ENCODE measurements at places on chromosomes 1 and 21. TPM values are rescaled to one million over a fixed set of nuclear protein-coding genes. Genes with fewer than 3 reads are reported as not detected.
A peak's percentile ranks its signal among the peaks of the same experiment; 100 is the strongest.

DNA sequence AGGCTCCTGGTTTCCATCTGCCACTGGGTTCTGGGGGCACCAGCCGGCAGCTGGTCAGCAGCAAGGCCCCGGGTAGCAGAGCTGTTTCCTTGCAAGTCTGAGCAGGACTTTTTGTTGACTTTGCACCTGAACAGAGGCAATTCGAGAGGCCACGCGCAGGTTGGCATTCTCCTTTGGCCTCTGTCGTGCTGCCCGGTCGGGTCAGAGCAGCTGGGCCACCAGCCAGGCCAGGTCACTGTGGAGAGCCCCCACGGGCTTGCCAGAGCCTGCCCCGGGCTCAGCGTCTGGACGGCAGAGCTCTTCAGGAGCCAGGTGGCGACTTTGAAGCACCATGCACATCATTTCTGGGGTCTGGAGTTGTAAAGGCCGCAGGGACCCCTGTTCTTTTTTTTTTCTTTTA, 28.4 kb upstream of the TMEM52 start:
- DNase-seq, result no peak

GRCh38 chr1:243558576-243558975, 291.5 kb downstream of the AKT3 start:
- DNase-seq, result no peak

GRCh38 chr21:37257511-37257966, 9.6 kb downstream of the VPS26C start:
- DNase-seq, result no peak

GRCh38 chr1:48841966-48842365, 65.3 kb upstream of the BEND5 start:
- no peak for DNase-seq

DNA sequence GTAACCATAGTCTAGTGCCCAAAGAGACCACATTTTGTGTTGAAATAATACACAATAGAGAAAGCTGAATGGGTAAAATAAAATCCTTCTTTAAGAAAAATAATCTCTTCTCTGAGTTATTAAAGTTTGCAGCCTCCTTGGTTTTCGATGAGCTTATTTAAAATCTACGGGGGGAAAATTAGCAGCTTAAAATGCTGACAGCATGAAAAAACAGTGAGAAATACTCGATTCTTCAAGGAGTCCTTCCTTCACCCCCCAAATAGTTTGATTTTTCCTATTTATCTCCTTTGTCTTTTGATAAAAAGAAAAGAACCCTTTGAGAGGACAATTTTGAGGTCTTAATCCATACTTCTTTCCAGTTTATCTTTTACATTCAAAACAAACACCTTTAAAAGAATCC, 394.0 kb upstream of the B3GALT2 start:
- no peak for DNase-seq

GRCh38 chr1:223312705-223313414, 51.1 kb downstream of the SUSD4 start:
- DNase-seq, result no peak

GRCh38 chr21:36728371-36729111, 29.6 kb downstream of the SIM2 start:
- DNase-seq, result peak; percentile 37

DNA sequence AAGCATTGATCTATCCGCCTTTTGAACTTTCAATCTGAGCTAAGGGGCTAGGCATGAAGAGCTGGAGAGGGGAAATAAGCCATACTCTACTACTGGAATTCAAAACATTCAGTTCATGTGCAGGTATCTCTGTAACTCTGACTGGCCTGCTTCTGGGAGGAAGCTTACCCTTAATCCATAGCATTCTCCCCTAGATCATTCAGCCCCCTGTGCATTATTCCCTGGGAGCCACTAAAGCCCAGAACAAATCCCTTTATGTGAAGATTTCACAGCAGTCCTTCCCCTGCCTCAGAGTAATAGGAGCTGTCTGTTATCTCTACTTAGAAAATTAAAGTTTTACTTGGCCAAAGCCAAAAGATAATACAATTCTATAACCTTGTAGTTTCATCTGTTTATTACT, 300.7 kb downstream of the SEC16B start:
- DNase-seq, result no peak

DNA sequence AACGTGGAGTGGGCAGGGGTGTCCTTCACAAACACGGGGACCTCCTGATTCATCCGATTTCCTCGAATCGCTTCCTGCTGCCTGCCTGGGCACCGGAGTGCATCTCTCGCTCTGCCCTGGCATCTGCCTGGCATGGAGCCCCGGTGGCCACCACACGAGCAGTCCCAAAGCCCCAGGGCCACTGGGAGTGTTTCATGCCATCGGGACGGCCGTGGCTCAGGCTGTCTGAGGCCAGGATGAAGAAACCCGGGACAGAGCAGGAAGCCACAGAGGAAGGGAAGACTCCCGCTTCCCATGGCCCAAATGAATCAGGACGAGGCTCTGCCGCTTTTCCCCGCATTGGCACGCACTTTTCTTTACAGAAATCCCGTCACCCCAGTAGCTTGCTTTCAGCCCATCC, 32.4 kb downstream of the MEGF6 start:
- DNase-seq, result no peak

DNA sequence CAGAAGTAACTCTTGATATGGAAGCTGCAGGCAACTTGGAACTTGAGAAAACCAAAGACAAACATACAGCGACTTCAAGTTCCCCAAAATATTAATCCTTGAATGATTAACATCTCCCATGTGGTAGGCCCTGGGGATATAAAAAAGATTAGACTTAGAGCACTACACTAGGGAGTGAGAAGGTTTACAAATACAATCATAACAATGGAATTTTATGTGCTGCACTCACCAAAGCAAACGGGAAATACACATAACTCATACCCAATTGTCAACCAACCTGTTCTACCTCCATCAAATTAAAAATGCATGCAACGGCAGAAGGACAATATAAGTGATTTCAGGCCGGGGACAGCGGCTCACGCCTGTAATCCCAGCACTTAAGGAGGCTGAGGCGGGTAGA, 3.7 kb downstream of the SMYD3 start:
- DNase-seq, result no peak

DNA sequence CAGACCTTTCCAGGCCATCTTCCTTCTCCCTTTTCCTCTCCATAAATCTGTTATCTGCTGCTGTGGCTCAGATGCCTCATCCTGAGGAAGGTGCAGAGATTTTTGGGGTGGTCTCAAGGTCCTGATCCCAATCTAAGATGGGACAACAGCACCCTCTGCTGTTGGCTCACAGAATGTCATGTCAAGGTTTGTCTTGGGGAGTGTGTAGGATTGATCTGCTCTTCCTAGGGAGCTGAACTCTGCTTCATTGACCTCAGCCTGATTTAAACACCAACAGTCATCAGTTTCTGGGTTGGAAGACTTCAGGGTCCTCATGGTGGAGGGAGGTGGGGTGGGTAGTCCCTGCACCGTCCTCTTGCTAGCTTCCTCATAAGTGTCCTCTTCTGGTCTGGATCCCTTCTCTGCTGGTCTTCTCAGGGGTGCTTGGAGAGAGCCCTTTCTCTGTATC, 62.8 kb upstream of the LAX1 start:
- peak; percentile 72 for DNase-seq

GRCh38 chr1:156947818-156948525, 27.5 kb downstream of the LRRC71 start:
- DNase-seq, result peak; percentile 43

- DNase-seq, result no peak
Observed at GRCh38 chr1:243343970-243344937, 88.4 kb downstream of the SDCCAG8 start.

DNA sequence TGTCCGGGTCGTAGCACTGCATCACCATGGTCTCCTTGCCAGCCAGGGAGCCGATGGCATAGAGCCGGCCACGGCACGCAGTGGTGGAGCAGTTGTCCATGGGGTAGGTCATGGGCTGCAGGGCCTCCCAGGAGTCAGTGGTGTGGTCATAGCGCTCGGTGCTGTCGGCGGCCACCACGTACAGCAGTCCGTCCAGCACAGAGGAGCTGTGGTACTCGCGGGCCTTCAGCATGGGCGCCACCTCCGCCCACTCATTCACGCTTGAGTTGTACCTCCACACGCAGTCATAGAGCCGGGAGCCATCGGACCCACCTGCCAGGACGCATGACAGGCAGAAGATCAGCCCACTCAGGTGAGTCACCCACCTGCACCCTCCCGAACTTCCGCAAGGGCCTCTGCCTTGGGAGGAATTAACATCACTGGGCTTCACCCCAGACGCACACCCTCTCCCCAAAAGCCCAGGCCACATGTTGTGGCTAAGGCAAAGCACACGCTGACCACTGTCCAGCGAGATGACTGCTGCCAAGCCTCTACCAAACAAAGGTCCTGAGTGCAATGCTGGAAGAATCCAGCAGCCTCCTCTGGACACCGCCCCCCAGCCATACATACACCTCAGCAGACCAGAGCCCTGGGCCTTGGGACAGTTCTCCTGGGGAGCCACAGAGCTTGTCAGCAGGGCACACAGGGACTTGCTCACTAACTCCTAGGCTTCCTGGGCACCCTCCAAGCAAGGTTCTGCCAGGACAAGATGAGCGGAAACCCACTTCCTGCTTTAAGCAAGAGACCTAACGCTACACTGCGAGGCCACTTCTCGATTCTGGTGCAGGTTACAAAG, 3.3 kb downstream of the KLHL21 start:
- no peak for DNase-seq

DNA sequence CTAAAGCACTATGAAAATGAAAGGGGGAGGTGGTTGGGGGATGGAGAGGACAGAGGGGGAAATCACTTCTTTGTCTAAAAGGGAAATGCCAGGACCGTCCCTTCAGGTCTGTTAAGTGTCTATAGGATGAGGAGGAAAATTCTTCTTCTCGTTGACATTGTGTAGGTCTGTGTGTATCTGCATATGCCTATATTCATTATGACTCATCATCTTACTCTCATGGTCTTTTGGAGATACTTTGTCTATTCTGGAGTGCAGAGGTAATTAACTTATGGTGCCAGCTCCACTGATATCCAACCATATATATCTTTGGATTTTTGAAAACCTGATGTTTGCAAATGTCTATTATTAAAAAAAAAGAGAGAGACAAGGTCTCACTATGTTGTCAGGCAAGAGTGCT, 143.7 kb downstream of the PBX1 start:
- no peak for DNase-seq

- no peak for DNase-seq
Observed at GRCh38 chr1:215599418-215600074, 32.4 kb downstream of the KCTD3 start.

DNA sequence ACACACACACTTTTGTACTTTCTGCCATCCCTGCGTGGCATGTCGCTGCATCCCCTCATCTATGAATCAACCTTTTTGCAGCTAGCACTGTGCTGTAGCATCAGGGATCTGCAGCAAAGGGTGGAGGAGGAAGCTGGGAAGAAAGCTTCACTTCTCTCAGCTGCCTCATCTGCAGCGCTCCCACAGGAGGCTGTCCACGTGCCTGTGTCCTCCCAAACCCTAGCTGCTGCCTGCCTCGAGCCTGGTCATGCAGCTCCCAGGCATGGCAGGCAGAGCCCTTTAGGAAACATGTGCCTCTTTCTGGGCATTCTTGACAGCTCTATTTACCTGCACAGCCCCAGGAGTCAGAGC, 262.1 kb upstream of the SGIP1 start:
- peak; percentile 79 for DNase-seq

DNA sequence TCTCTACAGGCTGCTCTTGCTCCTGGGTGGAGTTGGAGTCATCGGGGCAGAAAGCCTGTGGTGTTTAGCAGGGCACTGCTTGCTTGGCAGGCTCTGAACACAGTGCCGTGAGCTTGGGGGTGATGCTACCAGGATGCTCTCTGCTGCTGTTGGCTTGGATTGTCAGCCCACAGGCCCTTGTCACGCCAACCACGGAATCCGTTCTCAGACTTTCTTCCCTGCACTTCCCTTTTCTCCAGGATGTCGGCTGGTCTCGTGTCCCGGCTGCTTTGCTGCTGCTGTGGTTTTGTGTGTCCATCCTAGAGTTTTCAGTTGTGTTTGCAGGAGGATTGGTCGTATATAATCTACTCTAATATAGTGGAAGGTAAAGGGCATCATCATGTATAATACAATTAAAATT, 44.4 kb upstream of the TTC34 start:
- no peak for DNase-seq

DNA sequence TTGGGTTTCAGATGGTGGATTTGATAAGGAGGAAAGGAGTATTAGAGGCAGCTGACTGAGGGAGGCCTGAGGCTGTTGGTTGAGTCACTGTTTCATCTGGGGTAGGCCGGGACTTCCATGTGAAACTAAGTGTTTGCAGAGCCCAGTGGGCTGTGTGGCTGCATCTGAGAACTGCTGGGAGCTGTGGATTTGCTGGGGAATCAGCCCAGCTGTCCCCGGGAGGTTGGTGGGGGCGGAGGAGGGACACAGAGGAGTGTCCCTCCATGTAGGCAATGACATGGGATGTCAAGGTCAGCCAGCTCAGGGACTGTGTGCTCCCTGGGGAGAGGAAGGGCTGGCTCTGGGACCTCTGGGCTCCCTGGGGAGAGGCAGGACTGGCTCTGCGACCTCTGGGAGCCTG, 36.4 kb downstream of the SLC2A7 start:
- no peak for DNase-seq

Gene LRRC42
- total RNA-seq, result 26.9 TPM

Gene NBPF11
- total RNA-seq, result 11.5 TPM

Gene HFM1
- total RNA-seq, result 2.3 TPM

Gene LCE1F
- total RNA-seq, result not detected

Gene CCDC27
- total RNA-seq, result not detected
